ENCODE measurements at places on chromosomes 7 and 10.

DNA sequence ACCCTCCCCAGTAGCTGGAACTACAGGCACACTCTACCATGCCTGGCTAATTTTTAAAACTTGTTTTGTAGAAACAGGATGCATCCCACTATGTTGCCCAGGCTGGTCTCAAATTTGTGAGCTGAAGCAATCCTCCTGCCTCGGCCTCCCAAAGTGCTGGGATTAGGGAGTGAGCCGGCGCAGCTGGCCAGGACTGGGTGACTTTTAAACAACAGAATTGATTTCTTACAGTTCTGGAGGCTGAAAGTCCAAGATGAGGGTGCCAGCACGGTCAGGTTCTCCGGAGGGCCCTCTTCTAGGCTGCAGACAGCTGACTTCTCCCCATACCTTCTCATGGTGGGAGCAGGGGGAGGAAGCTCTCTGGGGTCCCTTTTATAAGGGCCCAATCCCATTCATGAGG lies 75.2 kb upstream of the CHST15 start:
- no peak for DNase-seq

GRCh38 chr7:70376561-70377031 lies 755.3 kb upstream of the GALNT17 start:
- DNase-seq: no peak

GRCh38 chr7:34740840-34741239 lies 82.8 kb downstream of the NPSR1 start:
- DNase-seq: no peak

DNA sequence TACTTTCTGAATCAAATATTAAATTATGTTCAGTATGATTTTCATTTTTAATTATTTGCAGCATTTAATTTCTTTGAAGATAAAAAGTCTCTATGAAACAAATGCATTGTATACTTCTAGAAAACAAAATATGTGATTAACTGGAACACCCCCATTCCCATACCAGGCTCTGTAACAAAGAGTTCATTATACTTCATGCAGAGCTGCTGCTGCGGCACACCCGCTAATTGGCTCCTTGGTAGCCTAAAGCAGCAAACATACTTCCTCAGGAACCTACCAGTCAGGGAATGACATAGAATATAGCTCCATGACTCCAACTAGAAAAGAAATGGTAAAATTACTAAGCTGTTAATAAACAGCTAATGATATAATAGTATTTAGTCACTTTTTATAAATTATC lies 19.3 kb downstream of the RAB11FIP2 start:
- no peak for DNase-seq

- DNase-seq: no peak
Measured at GRCh38 chr10:80585812-80586211, 48.1 kb downstream of the SH2D4B start.

DNA sequence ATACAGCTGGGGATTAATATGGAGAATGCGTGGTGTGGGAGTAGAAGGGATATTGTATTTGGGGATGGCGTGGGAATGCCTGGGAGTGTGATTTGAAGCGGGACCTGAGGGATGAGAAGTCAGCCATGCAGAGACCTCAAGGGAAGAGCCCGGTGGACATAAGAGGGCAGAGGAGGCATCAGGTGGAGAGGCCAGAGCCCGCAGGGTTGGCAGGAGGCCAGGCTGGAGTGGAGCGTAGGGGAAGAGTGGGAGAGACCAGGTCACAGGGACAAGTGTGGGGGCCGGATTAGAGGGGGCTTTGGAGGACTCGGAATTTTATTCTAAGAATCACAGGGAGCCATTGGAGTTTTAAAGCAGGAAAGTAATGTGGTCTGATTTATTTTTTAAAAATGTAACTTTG lies 2.0 kb downstream of the NDUFB2 start:
- DNase-seq: no peak

- no peak for DNase-seq
Measured at GRCh38 chr7:119935418-119936025, 337.5 kb upstream of the KCND2 start.

DNA sequence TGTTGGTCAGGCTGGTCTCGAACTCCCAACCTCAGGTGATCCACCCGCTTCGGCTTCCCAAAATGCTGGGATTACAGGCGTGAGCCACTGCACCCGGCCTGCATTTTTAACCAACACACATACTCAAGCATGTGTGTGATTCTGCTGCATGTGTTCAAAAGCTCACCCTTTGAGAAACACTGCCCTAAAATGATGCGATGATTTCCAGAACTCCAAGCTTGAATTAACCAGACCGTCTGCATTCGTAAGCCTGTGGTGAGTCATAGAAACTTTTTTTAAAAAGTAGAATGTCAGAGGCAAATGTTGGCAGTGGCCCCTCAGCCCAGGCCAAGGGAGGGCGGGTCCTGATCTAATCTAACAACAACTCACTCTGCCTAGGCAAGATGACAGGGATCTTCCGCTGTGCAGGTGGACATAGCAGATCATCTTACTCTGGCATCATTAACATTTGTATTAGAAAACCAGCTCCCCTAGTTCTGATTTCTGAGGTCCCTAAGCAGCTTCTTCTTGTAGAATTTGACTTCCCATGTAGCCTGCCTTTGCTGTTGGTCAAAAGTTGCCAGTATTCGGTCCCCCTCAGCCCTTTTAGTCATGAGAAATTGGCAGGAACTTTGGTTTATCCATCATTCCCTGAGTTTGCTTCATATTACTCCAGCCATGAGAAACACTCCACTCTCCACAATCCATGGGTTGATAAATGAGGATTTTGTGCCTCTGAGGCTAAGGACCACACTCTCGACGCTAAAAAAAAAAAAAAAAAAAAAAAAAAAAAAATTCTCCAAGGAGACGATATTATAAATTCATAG lies 190.4 kb downstream of the SKIDA1 start:
- DNase-seq: no peak

GRCh38 chr7:50821457-50822008 lies 38.8 kb upstream of the GRB10 start:
- no peak for DNase-seq

GRCh38 chr10:72204296-72204695 lies 11.5 kb upstream of the ANAPC16 start:
- no peak for DNase-seq

GRCh38 chr10:79400146-79401004 lies 45.0 kb downstream of the ZCCHC24 start:
- DNase-seq: peak; percentile 29

GRCh38 chr7:108947526-108947925 lies 377.9 kb downstream of the DNAJB9 start:
- DNase-seq: no peak

- DNase-seq: no peak
Measured at GRCh38 chr10:16941870-16942269, 124.6 kb upstream of the RSU1 start.

GRCh38 chr7:19957664-19958063 lies 184.2 kb upstream of the TMEM196 start:
- DNase-seq: no peak

GRCh38 chr7:2420216-2420933 lies 17.0 kb downstream of the CHST12 start:
- DNase-seq: no peak

DNA sequence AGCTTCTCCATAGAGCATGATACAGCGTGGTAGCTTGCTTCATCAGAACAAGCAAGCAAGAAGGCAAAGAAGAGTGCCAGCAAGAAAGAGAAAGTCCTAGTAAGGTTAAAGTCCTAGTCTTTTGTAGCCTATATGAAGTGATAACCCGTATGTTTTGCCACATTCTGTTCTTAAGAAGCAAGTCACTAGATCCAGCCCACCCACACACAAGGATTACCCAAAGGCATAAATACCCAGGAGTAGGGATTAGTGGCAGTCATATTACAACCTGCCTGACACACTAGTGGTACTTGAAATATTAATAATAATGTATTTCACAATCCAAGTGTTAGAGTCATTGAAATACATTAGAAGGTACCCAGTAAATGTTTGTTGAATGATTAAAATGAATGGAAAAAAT lies 285.5 kb downstream of the HPSE2 start:
- no peak for DNase-seq

DNA sequence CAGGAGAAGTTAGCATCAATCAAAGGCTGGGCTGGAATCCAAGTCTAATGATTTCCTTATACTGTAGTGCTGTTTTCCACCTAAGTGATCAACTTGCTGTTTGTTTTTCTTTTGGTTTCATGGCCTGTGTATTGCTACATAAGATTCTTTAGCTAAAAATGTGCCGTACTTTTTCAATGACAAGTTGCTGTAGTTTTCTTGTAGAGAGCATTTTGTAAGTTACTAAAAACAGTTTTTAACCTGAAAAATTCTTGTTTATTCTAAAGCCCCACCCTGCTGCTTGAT lies 1.3 kb downstream of the HELLS start:
- DNase-seq: no peak

- no peak for DNase-seq
Measured at GRCh38 chr10:78000206-78000605, 29.1 kb downstream of the POLR3A start.

- DNase-seq: no peak
Measured at GRCh38 chr7:90818341-90818740, 222.2 kb downstream of the CDK14 start.

DNA sequence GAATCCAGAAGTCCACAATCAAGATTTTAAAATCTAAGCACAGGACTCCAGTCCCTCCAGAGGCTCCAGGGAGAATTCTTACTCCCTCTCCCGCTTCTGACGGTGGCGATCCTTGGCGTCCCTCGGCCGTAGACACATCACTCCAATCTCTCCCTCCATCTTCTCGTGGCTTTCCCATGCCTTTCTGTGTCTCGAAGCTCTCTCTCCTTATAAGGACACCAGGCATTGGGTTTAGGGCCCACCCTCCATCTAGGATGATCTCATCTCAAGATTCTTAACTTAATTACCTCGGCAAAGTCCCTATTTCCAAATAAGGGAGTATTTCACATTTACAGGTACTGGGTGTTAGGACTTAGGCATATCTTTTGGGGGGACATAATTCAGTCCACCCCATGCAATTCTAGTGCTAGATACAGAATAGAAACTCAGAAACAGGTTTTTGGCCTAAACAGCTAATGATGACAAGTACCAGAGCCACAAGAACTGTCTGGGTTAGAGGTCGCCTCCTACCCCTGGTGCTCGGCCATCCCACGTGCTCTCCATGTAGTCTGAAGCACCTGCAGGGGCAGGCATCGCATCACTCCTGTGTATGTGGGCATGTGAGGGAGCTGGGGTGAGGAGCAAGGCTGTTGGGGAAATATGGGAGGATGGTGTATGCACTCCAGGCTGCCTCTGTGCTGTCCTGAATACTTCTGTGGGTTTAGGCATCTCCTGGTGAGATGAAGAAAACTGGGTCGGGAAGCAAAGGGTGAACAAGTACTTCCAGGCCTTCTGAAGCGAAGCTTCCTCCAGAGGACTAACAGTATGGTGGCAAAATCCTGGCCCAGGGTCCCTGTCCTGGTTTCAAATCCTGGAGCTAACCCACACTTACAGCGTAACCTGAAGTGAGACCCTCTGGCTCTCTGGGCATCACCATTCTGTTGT lies 298.3 kb upstream of the ZMIZ1 start:
- DNase-seq: no peak

DNA sequence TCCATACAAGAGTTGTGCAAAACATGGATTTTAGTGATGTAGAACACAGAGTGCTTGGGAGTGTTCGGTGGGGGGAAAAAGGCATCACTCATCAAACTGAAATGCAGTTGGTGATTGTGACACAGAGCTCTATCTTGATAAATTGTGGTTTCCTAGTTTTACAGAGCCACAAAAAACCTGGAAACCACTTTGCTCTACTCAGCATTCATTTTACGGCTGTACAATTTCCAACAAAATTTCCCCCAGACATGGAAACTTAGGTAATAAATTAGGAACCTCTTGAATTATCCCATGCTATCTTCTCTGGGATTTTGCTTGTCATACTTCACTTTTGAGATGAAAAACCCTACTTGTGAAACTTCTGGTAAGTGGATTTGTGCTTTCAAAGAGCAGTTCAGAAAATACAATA lies 614.9 kb upstream of the FZD8 start:
- DNase-seq: no peak

- no peak for DNase-seq
Measured at GRCh38 chr10:77482072-77482471, 155.5 kb downstream of the KCNMA1 start.

DNA sequence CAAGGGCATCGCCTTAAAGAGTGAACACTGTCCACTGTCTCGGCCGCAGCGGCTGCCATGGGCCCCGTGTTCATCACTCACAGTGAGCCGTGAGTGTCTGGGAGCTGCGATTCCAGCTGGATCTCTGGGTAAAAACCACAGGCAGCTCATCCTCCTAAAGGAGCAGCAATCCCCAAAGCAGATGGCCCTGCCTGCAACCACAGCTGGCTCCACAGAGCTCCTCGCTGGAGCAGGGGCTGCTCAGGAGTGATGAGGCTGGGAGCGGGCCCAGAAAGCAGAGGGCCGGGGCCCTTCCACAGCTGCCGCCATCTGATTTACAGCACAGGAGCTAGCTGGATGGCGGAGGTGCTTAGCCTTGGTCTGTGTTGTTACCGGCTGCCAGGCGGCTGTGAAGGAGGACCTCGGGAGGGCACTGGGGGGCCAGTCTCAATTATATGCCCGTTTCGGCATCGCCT lies 6.6 kb upstream of the TMEM184A start:
- no peak for DNase-seq

GRCh38 chr10:126140746-126141273 lies 244.4 kb downstream of the FANK1 start:
- DNase-seq: no peak

- DNase-seq: no peak
Measured at GRCh38 chr7:33232632-33233145, 103.3 kb downstream of the BBS9 start.

DNA sequence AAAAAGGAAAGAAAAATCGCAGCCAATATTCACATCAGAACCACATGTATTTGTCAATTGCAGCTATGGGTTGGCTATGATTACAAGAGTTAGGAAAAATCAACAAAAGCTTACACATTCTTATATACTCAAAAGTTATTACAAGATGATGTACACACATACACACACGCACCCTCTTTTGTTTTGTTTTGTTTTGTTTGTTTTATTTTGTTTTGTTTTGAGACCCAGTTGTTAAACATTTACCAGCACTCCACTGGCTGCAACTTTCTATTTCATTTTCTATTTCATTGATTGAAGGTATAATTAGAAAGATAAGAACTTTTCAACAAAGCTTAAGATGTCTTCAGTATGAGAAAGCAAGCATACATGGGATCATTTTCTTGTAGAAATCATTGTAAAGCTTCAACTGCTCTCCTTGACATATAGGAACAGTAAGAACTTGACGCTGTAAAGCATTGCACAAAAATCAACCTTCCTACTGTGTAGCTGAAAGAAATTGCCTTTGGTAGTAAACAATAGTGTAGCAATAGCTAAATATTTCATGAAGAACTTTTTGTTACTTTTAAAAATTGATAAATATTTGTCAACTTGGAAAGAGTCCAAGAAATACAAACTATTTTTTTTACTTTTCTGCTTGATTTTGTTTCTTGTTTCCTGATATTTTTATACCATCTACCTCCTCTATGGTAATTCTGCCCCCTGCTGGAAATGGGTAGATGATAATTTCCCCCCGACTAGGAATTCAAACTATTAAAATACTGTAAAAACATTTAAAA lies 205.9 kb downstream of the MBL2 start:
- DNase-seq: no peak

Data from CD4-positive, alpha-beta T cell (primary cell).